Activated CD4-positive, alpha-beta T cell treated with anti-CD3 and anti-CD28 coated beads, Interleukin-2, amount 50 U/mL, for 24 hours (primary cell): ENCODE measurements at places on chromosomes 16 and 17.

GRCh38 chr16:17125671-17126070, 345.1 kb downstream of the XYLT1 start:
- DNase-seq = no peak

DNA sequence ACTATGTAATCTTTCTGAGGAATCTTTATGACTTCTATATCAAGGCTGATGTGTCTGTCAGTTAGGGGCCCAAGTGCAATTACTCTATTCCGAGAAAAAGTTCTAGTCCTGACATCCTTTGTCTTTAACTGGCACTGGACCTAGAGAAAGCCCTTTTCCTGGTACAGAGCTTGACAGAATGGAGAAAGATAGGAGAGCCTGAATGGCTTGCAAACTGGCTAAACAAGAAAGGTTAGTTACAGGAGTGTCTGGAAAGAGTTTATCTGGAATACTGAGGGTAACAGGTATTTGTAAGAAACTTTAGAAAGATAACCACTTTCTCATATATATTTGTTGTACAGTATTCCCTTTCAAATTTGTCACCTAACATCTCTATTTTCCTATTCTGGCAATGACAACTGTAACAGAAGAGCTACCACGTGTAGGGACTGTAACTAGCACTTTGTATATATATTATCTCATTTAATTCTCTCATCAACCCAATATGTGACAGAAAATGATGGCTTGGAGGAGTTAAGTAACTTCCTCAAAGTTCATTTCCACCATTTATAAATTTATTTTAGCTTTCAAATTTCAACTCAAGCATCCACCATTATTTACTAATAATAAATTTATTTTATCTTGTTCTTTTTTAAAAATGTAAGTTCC, 97.4 kb upstream of the C17orf78 start:
- no peak for DNase-seq

DNA sequence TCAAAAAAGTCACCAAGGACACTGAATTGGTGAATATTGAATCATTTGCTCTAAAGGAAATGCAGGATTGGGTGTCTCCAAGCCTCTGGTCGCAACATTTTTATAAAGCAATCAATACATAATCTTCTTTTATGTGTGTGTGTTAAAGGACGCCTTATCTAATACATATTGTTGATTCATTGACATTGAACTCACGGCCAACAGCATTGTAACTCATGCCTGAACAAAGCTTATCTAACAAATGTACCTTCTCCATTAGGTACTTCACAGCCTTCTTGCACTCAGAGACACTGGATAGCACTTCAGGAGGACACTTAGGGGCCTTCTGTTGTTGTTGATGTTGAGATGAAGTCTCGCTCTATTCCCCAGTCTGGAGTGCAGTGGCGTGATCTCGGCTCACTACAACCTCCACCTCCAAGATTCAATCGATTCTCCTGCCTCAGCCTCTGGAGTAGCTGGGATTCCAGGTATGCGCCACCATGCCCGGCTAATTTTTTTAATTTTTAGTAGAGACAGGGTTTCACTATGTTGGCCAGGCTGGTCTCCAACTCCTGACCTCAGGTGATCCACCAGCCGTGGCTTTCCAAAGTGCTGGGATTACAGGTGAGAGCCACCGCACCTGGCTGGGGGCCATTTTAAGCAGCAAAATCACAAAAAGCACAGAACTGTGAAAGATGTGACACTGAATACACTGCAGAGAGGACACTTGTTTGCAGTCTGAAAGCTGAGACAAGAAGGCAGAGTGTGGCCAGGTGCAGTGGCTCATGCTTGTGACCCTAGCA, 13.2 kb upstream of the PDXDC1 start:
- DNase-seq = no peak

- no peak for DNase-seq
Observed at GRCh38 chr16:56539656-56540055, 19.8 kb upstream of the BBS2 start.

- no peak for DNase-seq
Observed at GRCh38 chr17:70181376-70181775, 12.0 kb downstream of the KCNJ2 start.

DNA sequence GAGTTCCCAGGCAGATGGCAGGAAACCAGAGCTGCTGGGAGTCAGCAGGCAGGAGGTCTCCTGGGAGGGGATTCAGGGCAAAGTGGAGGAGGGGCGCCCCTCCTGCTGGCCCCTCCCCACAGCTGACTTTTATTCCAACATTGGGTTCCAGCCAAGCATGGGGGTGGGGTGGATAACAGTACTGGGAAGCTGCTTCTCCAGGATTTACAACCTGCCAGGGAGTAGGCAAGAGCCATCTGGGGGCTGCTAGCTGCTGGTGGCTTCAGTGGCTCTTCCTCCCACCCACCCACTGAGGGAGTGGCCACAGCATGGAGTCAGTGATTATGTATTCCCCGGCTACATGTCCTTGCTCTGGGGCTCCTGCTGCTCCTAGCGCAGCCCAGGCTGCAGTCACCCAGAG, 36.8 kb downstream of the TMEM132E start:
- no peak for DNase-seq

DNA sequence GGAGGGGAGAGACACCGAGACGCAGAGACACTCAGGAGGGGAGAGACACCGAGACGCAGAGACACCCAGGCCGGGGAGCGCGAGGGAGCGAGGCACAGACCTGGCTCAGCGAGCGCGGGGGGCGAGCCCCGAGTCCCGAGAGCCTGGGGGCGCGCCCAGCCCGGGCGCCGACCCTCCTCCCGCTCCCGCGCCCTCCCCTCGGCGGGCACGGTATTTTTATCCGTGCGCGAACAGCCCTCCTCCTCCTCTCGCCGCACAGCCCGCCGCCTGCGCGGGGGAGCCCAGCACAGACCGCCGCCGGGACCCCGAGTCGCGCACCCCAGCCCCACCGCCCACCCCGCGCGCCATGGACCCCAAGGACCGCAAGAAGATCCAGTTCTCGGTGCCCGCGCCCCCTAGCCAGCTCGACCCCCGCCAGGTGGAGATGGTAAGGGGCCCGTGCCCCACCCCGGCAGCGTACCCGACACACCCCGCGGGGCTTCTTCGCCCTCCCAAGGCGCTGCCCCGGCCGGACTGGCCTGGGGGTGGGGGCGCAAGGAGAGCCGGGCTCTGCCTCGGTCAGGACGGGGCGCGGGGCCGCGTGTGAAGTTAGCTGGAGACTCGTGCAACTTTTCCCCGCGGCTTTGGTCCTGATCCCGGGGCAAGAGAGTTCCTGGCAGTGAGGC, 427 bp downstream of the PPP1R1B start:
- DNase-seq = no peak

DNA sequence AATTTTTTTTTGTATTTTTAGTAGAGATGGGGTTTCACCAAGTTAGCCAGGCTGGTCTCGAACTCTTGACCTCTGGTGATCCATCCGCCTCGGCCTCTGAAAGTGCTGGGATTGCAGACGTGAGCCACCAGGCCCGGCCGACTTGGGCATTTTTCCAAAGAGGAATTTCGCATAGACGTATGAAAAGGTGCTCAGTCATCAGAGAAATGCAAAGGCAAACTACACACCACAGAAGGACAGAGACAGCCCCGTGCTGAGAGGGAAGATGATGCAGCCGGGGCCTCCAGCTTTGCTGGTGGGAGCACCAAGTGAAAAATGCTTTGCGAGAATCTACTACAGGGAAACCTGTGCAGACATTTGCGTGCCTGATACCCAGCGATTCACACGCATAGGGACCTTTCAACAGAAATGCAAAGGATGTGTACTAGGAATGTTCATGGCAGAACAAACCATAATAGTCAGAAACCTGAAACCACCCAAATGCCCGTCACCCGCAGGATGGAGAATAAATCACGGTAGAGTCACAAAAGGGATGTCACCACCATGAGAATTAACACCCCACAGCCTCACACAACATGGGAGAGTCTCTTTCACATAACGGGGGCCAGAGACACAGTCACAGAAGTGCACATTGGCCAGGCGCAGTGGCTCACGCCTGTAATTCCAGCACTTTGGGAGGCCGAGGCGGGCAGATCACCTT, 5.2 kb downstream of the RAB40B start:
- no peak for DNase-seq

DNA sequence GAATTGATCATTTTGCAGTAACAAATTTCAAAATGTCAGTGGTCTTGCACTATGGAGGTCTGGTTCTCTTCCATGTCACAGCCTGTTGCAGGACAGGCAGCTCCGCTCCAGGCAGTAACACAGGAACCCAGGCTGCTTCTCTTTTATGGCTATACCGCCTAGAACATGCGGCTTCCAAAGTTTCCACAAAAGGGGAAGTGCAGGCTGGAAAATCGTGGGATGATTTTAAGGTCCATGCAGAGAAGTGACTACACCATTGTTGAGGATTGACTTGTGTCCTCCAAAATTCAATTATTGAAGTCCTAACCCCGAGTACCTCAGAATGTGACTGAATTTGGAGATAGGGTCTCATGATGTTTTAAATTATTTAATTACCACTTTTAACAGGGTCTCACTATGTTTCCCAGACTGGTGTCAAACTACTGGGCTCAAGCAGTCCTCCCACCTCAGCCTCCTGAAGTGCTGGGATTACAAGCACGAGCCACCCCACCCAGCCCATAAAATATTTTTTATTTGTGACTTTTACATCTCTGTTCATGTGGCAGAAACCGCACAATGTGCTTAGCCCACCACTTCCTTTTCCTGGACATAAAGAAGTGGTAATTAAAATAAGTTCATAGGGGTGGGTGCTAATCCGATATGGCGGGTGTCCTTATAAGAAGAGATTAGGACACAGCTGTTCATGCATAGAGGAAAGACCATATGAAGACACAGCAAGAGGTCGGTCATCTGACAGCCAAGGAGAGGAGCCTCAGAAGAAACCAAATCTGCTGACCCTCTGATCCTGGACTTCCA, 279.2 kb upstream of the RPL38 start:
- no peak for DNase-seq

- no peak for DNase-seq
Observed at GRCh38 chr17:15154618-15155017, 110.5 kb downstream of the PMP22 start.

DNA sequence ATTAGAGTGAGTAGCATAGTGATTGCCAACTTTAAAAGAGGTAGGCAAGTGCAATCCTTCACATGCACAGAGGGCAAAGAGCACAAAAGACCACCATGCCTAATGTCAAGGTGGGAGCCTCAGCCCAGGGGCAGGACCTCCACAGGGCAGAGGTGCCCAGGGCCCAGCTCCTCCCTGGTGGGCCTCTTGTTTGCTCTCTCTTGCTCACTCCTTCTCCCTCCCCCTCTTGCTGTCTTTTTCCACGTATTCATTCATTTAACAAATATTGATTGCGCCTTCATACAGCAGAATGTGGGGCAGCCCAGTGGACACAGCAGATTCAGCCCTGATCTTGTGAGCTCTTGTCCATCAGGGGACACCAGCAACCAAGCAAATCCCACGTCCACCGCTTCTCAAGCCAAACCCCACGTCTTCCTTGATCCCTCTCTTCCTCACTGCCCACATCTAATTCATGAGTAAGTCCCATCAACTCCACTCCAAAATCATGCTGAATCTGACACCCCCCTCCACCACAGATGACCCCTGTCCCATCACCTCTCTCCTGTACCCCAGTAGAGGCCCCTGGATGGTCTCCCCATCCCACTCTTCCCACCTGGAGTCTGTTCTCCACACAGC, 44.1 kb upstream of the RPL38 start:
- DNase-seq = no peak

DNA sequence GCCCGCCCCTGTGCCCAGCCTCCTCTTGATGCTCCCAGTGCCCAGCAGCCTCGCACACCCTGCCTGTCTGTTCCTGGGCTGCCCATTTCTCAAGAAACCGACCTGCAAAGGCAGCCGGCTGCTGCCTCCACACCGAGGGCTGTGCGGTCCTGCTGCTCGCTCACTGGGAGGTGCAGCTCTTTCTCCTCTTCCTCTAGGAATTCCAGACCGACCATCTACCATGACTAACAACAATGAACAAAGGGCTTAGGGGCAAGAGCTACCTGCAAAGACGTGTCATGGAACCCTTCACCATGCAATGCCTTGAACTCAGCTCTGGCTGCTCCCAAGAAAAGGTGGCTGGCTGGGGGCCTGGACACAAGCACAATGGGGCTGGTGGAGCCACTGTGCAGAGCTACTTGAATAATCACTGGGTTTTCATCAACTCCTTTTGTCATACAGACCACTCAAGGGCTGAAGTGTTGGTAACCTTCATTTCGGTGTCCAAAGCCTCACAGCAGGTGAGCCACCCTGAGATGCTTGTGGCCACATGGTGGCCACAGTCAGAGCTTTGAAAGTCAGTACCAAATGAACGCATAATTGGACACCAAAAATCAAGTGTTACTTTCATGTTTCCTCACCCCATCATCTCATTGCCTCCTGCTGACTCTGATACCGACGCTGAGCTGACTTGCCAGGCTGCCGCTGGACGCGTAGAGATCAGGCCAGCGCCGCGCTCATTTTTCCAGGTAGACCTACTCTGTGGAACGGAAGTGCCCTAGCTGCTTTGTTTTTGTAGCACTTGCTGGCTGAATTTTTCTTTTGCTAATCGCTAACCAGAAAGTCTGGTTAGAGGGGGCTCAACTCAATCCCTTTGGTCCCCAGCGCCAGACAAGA, 19.8 kb downstream of the CYB561 start:
- no peak for DNase-seq

DNA sequence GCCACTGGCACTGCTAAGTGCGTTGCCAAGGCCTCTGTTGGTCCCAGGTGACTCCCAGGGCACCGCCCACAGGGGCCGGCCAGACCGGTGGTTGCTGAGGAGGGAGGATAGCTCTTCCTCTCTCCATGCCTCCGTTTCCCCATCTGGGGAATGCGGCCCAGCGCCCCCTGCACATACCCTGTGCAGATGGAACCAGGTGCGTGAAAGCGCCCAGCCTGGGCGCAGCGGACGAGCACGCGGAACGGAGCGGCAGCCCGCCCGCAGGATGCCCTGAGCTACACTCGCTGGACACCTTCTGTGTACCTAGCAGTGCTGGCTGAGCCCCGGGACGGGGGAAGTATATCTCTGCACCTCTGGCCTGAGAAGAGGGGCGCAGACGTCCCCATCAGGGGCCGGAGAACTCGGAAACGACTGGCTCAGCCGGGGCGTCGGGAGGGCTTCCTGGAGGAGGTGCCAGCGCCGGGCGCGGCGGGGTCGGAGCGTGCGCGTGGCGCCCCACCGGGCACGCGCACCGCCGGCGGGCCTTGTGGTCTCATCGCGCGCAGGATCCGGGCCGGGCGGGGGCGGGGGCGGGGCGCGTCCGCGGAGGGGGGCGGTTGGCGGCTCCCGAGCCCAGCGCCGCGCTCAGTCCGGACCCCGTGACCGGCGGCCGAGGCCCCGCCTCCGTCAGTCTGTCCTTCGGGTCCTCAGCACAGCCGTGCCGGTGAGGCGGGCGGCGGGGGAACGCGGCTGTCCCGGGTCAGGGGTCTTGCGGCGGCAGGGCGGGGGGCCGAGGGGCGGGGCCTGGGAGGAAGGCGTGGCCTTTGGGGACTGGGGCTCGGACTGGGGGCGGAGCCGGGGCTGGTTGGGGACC, at the start of the genes CCDC78 and HAGHL:
Gene CCDC78 (minus strand): TSS at position 6 of the 853 bp plus-strand sequence. CDS start 76 bp downstream, outside the sequence.
Gene HAGHL (plus strand): TSS at position 669 of the 853 bp plus-strand sequence. CDS start 404 bp downstream, outside the sequence.
- peak; percentile 34 for DNase-seq

DNA sequence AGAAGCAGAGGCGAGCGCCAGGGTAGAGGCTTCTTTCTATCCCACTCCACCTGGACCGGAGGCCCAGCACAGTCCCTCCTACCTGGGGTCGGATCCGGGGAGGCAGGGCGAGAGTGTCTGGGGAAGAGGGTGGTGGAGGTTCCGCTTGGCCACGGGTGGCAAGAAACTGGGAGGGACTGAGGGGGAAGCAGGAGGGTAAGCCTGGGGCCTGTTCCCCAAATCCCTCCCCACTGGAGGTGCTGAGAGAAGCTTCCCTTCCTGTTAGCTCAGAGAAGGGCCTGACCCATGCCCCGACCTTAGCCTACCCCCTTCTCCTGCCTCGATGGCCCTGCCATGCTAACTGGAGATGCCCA, 1.8 kb upstream of the TPPP3 start:
- DNase-seq = no peak
